IPS-NIHi11 (cell line): ENCODE measurements at places on chromosomes 4 and X.

DNA sequence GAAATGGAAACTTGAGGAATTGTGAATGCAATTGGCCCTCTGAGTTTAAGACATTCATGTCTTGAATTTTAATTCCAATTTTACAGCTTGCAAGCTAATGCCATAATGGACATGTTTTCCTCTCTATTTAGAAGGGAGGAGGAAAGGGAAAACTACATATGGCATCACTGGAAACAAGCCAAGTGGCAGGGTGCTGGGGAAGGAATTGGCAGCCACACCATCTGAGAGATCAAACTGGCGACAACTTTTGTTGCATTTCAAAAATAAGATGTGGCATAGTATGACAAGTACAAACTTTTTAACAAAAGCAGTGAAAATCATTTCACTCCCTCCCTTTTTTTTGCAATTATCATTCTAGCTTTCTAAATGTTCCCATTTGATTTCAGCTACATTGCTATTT is 615.6 kb downstream of the CENPC start:
- no peak for DNase-seq

DNA sequence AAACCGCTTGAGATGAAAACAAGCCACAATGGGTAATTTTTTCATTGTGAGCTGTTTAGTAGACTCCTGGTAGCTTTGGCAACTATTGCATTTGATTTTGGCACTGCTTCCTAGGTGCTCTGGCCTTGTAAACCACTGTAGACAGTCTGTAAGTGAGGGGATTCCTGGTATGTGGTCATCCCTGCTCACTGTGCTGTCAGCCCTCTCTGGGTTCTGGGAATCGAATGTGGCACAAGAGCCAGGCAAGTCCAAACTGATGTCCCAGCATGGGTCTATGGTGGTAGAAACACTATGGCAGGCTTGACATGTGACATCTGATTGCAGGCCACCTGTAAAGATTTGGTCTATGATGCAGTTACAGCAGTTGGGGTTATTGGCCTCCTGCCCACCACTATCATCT is 2.5 kb downstream of the USP51 start:
- DNase-seq: no peak

- no peak for DNase-seq
Measured at GRCh38 chr4:147138171-147138570, 192.5 kb upstream of the TTC29 start.

- no peak for DNase-seq
Measured at GRCh38 chrX:1265086-1265485, 3.5 kb upstream of the CSF2RA start.

- DNase-seq: no peak
Measured at GRCh38 chr4:140812916-140813315, 56.7 kb upstream of the TBC1D9 start.

GRCh38 chr4:82780170-82780751 is 18.3 kb downstream of the SCD5 start:
- DNase-seq: no peak

- DNase-seq: no peak
Measured at GRCh38 chr4:168411318-168412150, 68.8 kb downstream of the DDX60L start.

DNA sequence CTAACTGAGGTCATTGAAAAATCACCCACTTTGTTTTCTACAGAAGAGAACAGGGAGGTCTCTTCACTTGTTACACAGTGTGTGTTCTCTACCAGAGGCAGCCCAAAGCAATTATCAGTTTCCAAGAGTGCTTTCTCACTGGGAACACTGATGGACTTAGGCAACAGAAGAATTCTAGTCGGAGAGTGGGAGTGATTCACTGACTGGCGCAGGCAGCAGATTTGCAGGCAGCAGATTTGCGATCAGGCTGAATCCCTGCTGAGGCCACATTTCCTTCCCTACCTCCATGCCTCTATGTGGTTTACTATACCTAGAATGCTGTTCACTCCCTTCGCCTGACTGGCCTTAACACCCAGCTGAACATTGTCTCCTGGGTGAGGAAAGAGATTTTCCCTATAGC is 6.6 kb downstream of the OCIAD2 start:
- DNase-seq: no peak

DNA sequence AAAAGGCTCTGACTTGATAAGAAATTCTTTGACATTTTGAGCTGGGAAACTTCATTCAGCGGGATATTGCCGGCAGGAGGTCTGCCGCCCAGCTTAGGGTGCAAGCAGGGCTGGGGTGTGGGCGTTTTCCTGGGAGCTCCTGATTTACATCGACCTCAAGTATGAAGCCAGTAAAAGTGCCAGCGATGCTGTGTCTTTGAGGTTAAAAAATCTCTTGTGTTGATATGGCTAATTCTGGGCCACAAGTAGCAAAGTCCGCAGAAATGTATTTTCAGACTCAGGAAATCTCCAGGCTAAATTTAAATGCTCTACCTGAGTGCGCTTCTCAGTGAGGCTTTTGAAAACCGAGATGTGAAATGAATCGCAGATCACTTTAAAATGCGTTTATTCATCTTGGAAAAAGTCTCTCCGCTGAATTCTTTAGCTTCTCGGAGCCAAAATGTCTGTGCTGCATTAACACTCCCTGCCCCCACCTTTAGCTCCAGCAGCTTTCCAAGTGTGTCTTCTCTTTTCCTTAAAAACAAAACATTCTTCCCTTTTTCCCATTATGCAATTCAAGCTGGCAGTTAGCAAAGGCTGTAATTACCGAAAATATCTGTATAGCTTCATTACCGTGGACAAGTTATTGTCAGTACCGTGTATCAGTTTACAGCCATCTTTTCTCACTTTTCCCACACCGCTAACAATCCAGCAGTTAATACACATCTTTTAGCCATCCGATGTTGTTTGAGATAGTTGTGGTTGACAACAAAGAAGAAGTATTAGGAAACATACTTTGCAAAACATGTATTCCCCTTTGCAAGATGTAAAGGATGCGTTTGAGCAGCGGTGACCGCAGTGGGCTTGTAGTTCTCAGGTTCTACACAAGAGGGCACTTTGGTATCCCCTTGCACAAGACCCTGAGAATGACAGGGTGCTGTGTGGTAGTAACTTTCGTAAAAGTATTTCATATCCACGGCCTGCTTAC is 136.0 kb upstream of the STX18 start:
- peak; percentile 62 for DNase-seq

DNA sequence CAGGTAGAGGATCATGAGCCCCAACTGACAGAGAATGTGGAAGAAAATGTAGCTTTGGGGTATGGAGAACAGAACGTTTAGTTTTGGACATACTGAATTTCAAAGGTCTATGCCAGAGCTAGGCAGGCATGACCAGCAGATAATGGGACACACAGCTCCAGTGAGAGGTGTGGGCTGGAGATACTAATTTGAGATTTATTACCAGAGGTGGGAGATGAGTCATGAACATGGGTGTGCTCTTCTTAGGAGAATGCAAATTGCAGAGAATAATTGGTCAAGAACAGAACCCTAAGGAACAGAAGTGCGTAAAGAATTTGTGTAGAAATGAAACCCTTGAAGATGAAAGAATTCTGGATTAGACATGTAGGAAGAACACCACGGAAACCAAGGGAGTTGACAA is 125.2 kb downstream of the PACRGL start:
- DNase-seq: no peak

- DNase-seq: peak; percentile 100
Measured at GRCh38 chrX:386768-387575, at the start of gene PPP2R3B. TSS of gene PPP2R3B (minus strand) at chrX:386907. CDS start at chrX:386691, 216 bp downstream.

DNA sequence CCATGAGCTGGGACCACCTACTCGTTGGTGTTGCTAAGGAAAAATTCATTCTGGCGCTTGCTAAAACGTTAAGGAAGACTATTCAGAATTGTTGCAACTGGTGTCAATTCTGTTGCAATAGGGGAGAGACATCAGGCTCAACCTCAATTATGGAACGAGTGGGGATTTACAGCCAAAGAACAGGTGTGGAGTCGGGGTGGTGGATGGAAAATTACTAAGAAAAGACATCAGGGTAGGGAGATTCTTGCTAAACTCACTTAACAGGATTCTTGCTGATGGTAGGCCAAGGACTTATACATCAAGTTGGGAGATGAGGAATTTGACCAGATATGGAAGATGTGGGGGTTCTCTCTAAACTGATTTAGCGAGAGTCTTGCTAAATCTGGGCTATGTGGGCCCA is 139.7 kb downstream of the TENM3 start:
- no peak for DNase-seq

DNA sequence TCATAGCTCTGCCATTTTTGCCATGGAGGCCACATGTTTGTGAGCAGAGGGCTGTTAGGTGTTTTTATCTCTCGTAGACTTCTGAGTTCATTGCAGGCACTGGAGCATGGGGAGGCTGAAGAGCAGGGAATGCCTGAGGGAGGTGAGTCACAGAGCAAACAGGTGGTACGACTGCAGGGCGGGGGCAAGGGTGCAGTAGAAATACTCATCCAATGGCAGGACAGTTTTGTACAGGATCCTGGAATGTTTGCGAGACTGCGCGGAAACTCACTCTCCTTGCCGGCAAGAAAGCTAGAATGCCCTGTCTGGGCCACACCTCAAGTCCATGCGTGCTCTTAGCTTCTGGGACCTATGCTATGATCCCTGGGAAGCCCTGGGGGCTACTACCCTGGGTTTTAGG is 20.0 kb upstream of the VCX2 start:
- DNase-seq: no peak

DNA sequence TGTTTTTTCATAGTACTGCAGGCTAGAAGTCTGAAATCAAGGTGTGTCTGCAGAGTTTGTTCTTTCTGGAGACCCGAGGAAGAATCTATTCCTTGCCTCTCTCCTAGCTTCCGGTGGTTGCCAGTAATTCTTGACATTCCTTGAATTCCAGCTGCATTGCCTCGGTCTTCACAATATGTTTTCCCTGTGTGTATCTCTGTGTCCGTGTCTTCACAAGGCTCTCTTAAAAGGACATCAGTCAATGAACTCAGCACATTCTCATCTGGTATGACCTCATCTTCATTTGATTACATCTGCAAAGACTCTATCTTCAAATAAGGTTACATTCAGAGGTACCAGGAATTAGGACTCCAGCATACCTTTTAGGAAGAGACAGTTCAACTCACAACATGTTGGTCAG is 163.4 kb downstream of the BANK1 start:
- DNase-seq: peak; percentile 27

- DNase-seq: no peak
Measured at GRCh38 chrX:129769467-129770154, 10.1 kb upstream of the SASH3 start.

- no peak for DNase-seq
Measured at GRCh38 chr4:174524242-174524641, 2.0 kb upstream of the HPGD start.

GRCh38 chrX:68848189-68848940 is 19.5 kb downstream of the EFNB1 start:
- DNase-seq: no peak

GRCh38 chr4:123283371-123283895 is 113.2 kb upstream of the SPRY1 start:
- DNase-seq: no peak

GRCh38 chr4:71518283-71518989 is 179.6 kb downstream of the SLC4A4 start:
- DNase-seq: no peak

DNA sequence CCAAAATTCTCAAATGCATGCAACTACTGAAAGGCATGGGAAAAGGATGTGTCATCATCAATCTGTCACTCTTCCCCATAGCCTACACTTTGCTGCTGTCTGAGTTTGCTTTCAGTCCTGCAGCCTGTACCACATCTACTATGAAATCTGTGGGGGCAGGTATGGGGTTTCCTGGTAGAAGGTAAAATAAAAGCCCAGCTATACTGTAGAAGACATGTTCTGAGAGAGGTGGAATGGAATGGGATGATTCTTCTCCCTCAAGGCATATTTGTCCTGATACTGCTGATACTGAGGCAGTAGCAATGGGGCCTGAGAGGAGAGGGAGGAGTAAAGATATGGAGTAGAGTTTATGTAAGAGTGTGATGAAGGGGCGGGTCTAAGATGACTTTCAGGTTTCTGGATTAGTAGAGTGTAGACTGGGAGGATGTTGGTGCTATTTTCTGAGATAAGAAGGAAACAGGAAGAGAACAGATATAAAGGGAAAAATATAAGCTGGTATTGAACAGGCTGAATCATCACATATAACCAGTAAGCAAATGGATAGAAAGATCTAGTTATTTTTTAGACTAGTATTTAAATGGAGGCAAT is 38.7 kb upstream of the GYPA start:
- no peak for DNase-seq

GRCh38 chr4:3741217-3742011 is 24.8 kb upstream of the ADRA2C start:
- DNase-seq: no peak

GRCh38 chr4:79025170-79025569 is 85.9 kb upstream of the PAQR3 start:
- DNase-seq: no peak

GRCh38 chrX:8083286-8083685 is 87.8 kb downstream of the VCX2 start:
- no peak for DNase-seq

DNA sequence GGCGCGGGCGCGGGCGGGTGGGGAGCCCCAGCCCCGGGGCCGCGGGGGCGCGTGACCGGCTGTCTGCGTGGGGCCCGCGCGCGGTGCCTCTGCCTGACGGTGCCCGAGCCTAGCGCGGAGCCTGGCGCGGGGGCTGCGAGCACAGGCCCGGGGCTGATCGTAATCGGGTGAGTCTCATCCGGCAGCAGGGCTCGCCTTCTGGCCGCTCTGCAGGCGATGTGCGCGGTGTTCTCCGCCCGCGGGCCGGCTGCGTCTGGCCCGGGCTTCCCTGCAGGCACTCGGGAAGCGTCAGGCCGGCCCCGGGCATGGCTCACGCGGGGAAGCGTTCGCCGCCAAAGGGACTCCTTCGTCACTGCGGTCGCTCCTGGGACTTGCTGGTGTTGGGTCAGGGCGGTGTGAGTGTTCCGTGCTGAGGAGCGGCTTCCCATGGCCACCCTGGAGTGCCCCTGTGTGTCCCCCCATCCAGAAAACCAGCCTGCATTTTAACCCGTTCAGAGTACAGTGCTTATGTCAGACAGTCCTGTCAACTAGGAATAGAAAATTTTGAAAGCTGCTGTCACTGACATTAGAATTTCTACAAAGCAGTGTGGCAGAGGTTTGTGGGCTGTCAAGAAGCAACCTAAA is 40.6 kb downstream of the FAM149A start:
- peak; percentile 73 for DNase-seq

DNA sequence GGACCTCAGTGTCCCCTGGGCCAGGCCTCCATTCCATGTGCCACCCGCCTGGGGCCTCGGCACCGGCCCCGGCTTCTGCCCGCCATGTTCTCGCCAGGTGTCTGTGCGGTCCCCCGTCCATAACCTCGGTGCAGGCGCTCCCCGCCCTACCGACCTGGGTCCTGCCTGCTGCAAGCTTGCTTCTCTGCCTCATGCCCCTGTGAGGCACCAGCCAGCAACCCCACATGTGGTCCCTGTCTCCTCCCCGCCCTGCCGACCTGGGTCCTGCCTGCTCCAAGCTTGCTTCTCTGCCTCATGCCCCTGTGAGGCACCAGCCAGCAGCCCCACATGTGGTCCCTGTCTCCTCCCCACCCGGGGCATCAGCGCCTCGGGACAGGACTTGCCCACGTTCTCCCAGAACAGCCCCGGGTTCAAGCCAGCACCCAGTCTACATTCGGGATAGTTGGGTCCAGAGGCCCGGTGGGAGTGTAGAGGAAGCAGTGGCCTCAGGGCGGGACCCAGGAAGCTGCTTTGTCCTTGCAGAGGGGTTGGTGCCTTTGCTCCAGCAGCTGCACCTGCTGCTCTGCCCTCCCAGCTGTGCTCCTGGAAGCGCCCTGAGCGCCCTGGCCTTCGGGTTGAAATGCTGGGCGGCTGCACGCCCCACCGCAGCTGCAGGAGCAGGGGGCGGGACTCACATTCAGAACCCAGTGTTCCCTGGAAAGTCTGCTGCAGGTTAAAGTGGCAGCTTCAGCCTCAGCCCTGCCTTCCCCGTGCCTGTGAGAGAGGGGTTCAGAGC is 20.1 kb upstream of the UVSSA start:
- DNase-seq: peak; percentile 29
